CD8-positive, alpha-beta memory T cell (primary cell): ENCODE measurements at places on chromosomes 7 and 10.

GRCh38 chr10:52615756-52616394 lies 156.7 kb downstream of the MBL2 start:
- no peak overlapping the region for H3K27ac ChIP-seq
- H3K4me3 ChIP-seq: no peak overlapping the region
- DNase-seq: no peak
- no peaks in the 10 kb centered on the region for H3K27me3 ChIP-seq
- no peaks in the 10 kb centered on the region for H3K36me3 ChIP-seq

DNA sequence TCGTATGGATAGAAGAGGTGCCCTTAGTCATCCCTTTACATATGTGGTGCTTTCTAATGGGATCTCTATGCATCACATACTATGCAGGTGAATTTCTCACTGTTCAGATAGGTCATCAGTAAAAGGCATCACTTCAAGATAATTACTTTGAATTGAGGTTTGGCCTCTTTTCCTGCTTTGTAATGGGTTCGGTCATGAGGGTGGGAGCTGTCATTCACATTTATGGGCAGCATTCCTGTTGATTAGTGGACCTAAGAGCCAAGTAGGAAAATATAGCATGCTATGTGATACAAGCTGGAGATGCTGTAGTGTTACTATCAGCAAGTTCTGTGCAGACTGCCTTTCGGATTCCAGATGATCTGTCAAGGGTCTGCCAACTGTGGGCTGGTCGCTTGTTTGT lies 156.3 kb downstream of the LCOR start:
- no peak overlapping the region for H3K27ac ChIP-seq
- DNase-seq: no peak
- no peaks in the 10 kb centered on the region for H3K4me1 ChIP-seq
- no peak overlapping the region for H3K4me3 ChIP-seq

DNA sequence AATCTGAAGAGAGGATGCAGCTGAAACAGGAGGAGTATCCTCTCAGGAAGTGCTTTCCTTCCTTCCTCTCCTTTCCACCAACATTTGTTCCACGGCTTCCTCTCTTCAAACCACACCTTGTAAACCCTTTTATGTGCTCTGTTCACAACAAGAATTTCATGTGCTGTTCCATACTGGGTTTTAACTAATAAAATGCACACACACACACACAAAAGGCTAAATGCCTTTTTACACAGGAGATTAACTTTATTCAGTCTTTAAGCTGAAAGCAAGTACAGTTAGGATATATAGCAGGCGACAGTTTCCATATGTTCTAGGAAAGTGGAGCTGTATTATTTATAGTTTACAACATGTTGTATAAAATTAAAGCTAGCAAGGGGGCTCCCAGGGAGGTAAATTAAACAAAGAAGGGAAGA lies 106.7 kb downstream of the REEP3 start:
- H3K4me3 ChIP-seq: no peak overlapping the region
- peaks cover 10% of the 10 kb centered on the region for H3K4me1 ChIP-seq
- no peak for DNase-seq
- no peaks in the 10 kb centered on the region for H3K27me3 ChIP-seq

GRCh38 chr7:135224027-135224426 lies 9.6 kb upstream of the STRA8 start:
- no peaks in the 10 kb centered on the region for H3K36me3 ChIP-seq
- no peak overlapping the region for H3K27ac ChIP-seq
- H3K27me3 ChIP-seq: no peaks in the 10 kb centered on the region

DNA sequence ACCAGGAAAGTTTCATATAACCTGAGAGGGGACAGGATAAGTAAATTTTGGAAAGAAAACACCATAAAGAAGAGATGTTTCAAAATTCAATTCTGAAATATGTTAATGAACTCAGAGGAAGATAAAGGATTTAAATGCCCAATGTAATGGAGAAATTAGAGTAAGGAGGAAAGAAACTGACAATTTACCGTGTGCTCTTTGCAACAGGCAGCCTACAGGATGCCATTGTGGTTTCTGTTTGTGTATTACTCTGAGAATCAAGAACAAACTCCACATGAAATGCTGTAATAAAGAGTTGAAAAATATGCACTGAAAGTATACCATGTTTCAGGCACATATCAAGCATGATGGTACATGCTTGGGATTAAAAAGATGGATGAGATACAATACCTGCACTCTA lies 44.8 kb upstream of the GLCCI1 start:
- no peak overlapping the region for H3K4me3 ChIP-seq
- no peak for DNase-seq
- no peak overlapping the region for H3K27ac ChIP-seq

- no peaks in the 10 kb centered on the region for H3K36me3 ChIP-seq
- H3K4me3 ChIP-seq: peak overlapping the region; percentile 46
- no peak overlapping the region for H3K27ac ChIP-seq
- H3K4me1 ChIP-seq: peaks cover 33% of the 10 kb centered on the region
- no peak for DNase-seq
Measured at GRCh38 chr10:132452216-132452650, 55.2 kb downstream of the PWWP2B start.

- no peak overlapping the region for H3K27ac ChIP-seq
- H3K36me3 ChIP-seq: no peaks in the 10 kb centered on the region
- no peaks in the 10 kb centered on the region for H3K4me1 ChIP-seq
- DNase-seq: no peak
Measured at GRCh38 chr10:53111529-53111928, 338.9 kb upstream of the MBL2 start.

DNA sequence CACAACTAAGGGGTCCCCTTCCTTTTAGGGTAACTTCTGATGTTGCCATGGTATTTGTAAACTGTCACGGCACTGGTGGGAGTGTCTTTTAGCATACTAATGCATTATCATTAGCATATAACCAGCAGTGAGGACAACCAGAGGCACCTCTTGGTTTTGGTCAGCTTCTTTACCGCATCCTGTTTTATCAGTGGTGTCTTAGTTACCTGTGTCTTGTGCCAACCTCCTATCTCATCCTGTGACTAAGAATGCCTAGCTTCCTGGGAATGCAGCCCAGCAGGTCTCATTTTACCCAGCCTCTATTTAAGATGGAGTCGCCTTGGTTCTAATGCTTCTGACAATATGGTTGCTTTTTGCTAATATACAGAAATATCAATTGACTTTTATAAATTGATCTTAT lies 54.9 kb downstream of the AHCYL2 start:
- H3K27me3 ChIP-seq: no peaks in the 10 kb centered on the region
- no peaks in the 10 kb centered on the region for H3K36me3 ChIP-seq
- no peak overlapping the region for H3K27ac ChIP-seq
- DNase-seq: no peak

- no peak overlapping the region for H3K4me3 ChIP-seq
- DNase-seq: no peak
Measured at GRCh38 chr7:108461840-108462239, 5.6 kb upstream of the NRCAM start.
